ENCODE measurements at places on chromosomes 2 and 18.

- no peak for DNase-seq
Observed at GRCh38 chr2:161332371-161332967, 24.2 kb downstream of the PSMD14 start.

GRCh38 chr2:10978090-10978670 is 66.4 kb downstream of the KCNF1 start:
- DNase-seq = no peak

DNA sequence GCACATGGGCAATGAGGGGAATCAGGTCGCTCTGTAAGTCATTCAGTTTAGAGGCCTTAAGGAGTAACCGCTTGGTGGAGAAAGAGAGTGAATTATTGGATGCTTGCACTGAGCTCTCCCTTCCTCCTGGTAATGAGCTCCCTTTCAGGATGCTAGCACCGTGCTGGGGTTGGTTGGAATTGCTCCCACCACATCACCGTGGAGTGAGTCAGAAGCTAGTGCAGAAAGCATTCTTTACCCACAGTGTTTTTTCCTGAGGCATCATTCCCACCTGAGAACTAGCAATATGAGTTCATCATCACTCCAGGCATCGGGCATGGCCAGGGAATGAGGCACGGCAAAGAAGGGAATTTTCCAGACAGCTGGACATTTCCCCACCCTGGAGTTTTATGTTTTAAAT is 57.6 kb downstream of the ITGB6 start:
- no peak for DNase-seq

GRCh38 chr2:108363024-108363907 is 14.5 kb upstream of the SULT1C4 start:
- DNase-seq = no peak

DNA sequence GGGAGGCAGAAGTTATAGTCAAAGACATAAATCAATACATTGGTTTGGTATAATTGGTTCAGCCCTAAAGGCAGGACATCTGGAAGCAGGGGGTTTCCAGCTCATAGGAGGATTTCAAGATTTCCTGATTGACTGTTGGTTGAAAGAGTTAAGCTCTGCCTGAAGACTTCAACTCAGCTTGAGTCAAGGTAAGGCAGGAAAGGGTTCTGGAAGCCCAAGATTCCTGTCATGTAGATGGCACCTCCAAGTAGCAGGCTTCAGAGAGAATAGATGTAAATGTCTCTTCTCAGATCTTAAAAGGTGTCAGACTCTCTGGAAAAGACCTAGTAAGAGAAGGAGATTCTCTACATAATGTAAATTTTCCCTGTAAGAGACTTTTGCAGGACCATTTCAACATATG is 335.3 kb downstream of the RIT2 start:
- DNase-seq = no peak

- DNase-seq = no peak
Observed at GRCh38 chr2:44623622-44624351, 262.0 kb downstream of the CAMKMT start.

- no peak for DNase-seq
Observed at GRCh38 chr18:7733642-7734041, 166.5 kb downstream of the PTPRM start.
